ENCODE measurements at places on chromosomes 5 and 9.

DNA sequence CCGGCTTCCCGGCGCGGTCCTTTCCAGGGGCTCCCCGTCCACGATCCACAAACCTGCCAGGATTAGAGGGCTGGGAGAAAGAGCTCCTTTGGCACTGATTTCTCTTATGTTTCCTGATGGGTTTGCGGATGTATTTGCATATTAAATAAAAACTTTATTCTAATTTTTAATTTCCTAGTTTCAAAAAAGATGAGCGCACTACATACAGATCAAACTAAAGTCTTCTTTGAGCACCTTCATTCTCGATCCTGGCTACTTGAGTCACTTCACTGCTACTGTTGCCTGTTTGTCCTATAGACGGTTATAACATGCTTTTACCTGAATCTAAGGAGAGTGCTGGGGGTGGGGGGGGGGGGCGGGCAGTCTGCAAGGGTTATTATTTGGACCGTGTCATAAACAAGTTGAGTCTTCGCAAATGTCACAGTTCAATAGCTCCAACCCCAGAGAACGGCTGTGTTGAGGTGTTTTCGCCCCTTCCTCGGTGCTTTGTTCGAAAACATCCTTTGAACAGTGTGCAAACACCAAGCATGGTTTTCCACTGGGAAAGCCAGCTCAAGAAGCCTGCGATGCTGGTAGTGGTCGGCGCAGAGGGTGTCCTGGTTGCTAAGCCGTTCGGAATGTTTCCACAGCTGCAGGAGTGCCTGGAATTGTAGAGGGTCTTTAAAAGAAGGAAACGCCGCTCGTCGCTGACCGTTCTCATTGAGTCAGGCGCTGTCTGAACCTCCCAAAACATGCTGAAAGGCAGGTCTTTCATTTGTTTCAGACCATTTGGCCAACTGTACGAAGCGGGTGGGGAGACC, 1.1 kb upstream of the STK10 start:
- H3K36me3 ChIP-seq = peaks cover 4% of the 10 kb centered on the region
- no peaks in the 10 kb centered on the region for H3K27me3 ChIP-seq
- no peak for DNase-seq
- H3K27ac ChIP-seq = no peak overlapping the region

DNA sequence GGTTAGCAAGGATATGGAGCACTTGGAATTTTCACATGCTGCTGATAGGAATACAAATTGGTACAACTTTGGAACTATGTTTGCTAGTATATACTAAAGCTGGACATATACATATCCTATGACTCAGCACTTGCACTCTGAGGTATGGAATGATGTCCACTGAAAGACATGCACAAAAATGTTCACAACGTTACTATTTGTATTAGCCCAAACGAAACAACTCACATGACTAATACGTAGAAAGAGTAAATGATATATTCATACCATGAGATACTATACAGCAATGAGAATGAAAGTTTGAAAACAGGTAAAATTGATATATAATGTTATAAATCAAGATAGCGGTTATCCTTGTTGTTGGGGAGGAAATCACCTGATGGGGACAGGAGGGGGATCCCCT, 45.5 kb upstream of the CDC42SE2 start:
- H3K27me3 ChIP-seq = no peaks in the 10 kb centered on the region
- H3K36me3 ChIP-seq = no peaks in the 10 kb centered on the region
- H3K4me3 ChIP-seq = no peak overlapping the region
- DNase-seq = no peak
- H3K27ac ChIP-seq = no peak overlapping the region

- H3K27me3 ChIP-seq = no peaks in the 10 kb centered on the region
- no peak for DNase-seq
- H3K36me3 ChIP-seq = no peaks in the 10 kb centered on the region
- H3K4me3 ChIP-seq = no peak overlapping the region
- H3K27ac ChIP-seq = no peak overlapping the region
Observed at GRCh38 chr9:123952641-123953495, 22.9 kb upstream of the DENND1A start.

DNA sequence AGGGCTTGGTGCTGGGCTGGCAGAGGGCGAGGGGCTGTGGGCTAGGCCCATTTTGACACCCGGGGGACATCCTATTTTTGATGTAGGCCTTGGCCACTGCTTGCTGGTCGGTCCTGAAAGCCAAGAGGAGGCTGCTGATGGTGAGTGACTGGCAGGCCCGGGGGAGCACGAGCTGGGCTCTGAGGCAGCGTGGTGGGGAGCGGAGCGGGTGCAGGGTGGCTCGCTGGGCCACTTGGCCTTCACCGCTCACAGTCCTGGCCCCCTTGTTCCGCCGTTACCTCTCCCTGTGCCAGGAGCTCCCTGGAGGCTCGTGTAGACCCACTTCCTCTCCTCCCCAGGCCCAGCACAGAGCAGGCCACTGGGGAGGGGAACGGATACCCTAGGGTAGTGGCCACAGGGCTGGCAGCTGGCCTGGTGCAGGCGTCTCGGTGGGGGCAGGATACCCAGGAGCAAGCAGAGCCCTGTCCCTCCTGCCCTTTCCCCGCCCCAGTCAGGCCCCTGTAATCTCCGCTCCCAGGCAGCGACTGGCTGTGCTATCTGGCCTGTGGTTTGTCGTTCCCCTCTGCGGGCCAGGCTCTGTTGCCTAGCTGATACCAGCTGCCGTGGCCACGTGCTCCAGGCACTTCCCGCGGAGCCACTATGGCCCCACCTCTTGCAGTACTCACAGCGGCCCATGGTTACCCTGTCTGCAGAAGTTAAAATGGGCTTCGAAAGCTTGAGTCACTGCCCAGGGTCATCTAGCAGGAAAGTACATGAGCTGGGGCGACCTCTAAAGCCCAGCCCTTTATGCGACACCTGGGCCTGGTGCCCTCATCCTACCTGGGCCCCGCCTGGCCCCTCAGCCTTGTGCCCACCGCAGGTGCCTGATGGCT, 11.7 kb upstream of the DOLPP1 start:
- peak; percentile 58 for DNase-seq
- H3K4me1 ChIP-seq = peaks cover 63% of the 10 kb centered on the region
- H3K27me3 ChIP-seq = no peaks in the 10 kb centered on the region
- peaks cover 27% of the 10 kb centered on the region for H3K36me3 ChIP-seq

GRCh38 chr5:3325972-3326840, 269.4 kb upstream of the IRX1 start:
- H3K27ac ChIP-seq = no peak overlapping the region
- H3K36me3 ChIP-seq = no peaks in the 10 kb centered on the region
- no peak for DNase-seq
- H3K27me3 ChIP-seq = no peaks in the 10 kb centered on the region
- no peaks in the 10 kb centered on the region for H3K4me1 ChIP-seq

- no peak overlapping the region for H3K27ac ChIP-seq
- H3K27me3 ChIP-seq = no peaks in the 10 kb centered on the region
- H3K4me1 ChIP-seq = no peaks in the 10 kb centered on the region
- H3K4me3 ChIP-seq = no peak overlapping the region
- H3K36me3 ChIP-seq = no peaks in the 10 kb centered on the region
Observed at GRCh38 chr5:136666970-136667620, 301.8 kb upstream of the TRPC7 start.

DNA sequence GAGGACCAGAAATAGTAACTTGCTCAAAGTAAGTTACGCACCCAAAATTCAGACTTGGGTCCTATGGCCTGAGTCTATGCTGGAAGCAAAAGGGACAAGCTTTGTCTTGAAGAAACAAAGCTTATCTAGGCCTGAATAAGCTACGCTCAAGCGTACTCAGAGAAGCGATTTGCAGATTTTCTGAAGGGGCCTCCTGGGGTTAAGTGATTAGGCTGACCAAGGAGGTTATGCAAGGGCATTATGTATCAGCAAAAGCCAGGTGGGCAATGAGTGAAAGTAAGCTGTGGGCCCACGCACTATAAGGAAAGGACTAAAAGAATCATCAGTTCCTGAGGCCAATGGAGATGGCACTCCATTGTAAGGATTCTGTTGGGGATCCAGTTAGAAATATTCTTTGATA, 122.1 kb downstream of the SNX18 start:
- no peaks in the 10 kb centered on the region for H3K27me3 ChIP-seq
- no peak for DNase-seq
- no peak overlapping the region for H3K4me3 ChIP-seq
- no peak overlapping the region for H3K27ac ChIP-seq
- no peaks in the 10 kb centered on the region for H3K36me3 ChIP-seq
- H3K4me1 ChIP-seq = peaks cover 22% of the 10 kb centered on the region

- H3K36me3 ChIP-seq = no peaks in the 10 kb centered on the region
- H3K27me3 ChIP-seq = no peaks in the 10 kb centered on the region
- no peak for DNase-seq
- H3K4me1 ChIP-seq = no peaks in the 10 kb centered on the region
- no peak overlapping the region for H3K27ac ChIP-seq
Observed at GRCh38 chr5:106142116-106142515, 1528.6 kb downstream of the EFNA5 start.

DNA sequence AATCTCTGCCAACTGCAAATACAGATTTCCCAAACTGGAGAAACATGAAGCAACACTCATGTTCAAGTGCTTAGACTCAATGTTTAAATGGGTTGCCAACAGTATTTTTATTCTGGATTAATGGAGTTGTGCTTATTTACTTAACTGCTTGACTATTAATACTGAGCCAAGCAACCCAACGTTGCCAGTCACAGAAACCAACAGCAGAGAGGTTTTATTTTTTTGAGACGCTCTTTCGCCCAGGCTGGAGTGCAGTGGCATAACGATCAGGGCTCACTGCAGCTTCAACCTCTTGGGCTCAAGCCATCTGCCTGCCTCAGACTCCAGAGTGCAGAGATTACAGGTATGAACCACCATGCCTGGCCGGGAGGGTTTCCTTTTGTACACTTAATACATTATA, 8.5 kb upstream of the TMEM268 start:
- H3K27ac ChIP-seq = no peak overlapping the region
- no peaks in the 10 kb centered on the region for H3K27me3 ChIP-seq
- no peak for DNase-seq
- H3K4me1 ChIP-seq = no peaks in the 10 kb centered on the region

DNA sequence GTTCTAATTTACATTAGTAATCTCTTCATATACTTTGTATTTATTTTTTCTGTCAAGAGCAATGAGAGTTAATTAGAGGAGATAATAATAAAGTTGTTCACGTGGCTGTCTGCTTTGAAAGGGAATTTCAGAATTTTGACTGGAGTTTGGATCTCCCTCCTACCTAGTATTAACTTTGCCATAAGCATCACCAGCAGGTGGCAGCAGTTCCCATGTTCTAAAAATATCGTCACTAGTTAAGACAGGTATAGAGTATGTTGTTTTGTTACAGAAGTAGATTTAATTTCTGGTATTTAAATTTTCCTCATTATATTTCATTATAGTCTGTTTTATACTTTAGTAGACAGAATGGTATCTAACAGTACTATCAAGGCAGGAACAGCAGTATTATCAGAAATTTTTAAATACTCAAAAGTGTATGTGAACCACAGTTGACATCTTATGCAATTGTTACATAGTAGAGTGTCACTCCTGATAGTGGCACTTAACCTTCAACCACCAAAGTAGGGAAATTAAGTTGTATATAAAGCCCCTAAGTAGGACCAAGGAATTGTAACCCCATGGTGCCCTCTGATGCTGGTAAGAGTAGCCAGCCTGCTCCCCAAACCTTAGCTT, 20.4 kb downstream of the GNPDA1 start:
- DNase-seq = peak; percentile 73
- no peak overlapping the region for H3K4me3 ChIP-seq
- H3K36me3 ChIP-seq = peaks cover 47% of the 10 kb centered on the region
- no peaks in the 10 kb centered on the region for H3K4me1 ChIP-seq
- H3K27ac ChIP-seq = no peak overlapping the region

DNA sequence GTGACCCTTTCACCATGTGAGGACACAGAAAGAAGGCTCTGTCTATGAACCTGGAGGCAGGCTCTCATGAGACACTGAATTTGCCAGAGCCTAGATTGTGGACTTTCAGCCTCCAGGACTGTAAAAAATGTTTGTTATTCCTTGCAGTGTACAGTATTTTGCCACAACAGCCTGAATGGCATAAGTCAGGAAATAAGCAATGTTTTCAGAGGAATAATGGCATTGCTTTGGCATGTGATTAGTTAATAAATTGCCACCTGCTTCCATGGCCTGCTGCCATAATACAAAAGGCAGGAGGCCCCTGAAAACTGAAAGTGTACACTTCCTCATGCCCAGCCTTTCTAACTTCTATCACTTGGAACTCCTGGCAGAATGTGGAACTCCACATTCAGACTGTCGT, 408.1 kb downstream of the GADD45G start:
- H3K4me1 ChIP-seq = no peaks in the 10 kb centered on the region
- no peak for DNase-seq
- no peaks in the 10 kb centered on the region for H3K36me3 ChIP-seq
- H3K27ac ChIP-seq = no peak overlapping the region
- H3K27me3 ChIP-seq = no peaks in the 10 kb centered on the region
- no peak overlapping the region for H3K4me3 ChIP-seq

DNA sequence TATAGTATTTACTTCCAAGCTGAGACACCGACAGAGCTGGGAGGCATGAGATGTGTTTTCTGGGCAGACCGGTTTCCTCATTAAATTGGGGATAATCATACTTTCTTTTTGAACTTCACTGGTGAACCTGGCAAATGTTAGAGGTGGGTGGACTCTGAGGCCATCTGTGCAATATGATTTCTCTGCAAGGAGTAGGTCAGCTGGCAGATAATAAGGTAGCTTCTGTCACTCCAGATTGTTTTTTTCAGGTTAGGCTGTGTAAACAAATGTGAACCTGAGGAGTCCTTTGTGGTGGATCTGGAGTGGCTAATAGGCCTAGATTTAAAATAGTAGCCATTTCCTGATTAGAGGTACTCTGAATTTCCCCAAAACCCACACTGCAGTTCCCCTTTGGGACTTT, 75.4 kb upstream of the S1PR3 start:
- H3K36me3 ChIP-seq = no peaks in the 10 kb centered on the region
- peaks cover 5% of the 10 kb centered on the region for H3K27me3 ChIP-seq
- no peak overlapping the region for H3K27ac ChIP-seq

DNA sequence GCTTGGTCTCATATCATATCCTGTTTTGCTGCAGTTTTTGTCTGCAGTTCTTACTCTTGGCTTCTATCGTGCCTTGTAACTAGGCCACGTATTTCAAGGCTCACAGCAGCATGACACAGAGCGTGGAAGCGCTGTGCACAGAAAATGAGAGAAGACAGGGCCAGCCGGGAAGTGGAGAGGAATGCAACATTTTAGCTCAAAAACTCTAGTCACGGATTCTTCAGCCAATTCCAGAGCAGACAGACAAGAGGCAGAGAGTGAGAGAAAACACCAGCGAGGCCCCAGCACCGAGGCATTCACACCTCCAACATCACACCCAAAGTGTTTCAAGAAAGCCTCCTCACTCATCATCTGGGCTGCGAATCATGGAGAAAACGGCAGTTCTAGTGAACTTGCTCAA, 160.8 kb downstream of the DNAH5 start:
- DNase-seq = no peak
- H3K4me3 ChIP-seq = no peak overlapping the region
- no peaks in the 10 kb centered on the region for H3K4me1 ChIP-seq
- no peaks in the 10 kb centered on the region for H3K27me3 ChIP-seq

DNA sequence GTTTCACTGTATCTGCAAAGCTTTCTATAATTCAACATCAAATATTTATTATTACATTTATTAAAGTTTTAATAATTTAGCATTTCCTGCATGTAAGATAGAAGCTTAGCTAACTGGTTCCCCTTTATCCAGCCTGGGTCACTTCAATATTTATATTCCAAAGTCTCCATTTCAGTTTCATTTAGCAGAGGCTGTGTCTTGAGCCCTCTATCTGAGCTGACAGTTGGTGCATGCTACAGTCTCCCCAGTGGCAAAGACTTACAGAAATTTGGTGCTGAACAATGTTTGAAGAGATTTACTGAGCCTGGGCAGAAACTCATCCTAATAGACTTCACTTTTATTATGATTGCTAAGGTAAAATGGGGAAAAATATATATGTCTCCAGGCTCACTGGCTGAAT, 279.1 kb downstream of the TRIM32 start:
- no peak for DNase-seq
- no peak overlapping the region for H3K27ac ChIP-seq
- no peaks in the 10 kb centered on the region for H3K27me3 ChIP-seq
- no peaks in the 10 kb centered on the region for H3K4me1 ChIP-seq
- H3K4me3 ChIP-seq = no peak overlapping the region

Measured in CD4-positive, alpha-beta T cell (primary cell).